ENCODE measurements at places on chromosomes 5 and 9.
A peak's percentile ranks its signal among the peaks of the same experiment; 100 is the strongest.

GRCh38 chr5:40410231-40410861 is 269.4 kb upstream of the PTGER4 start:
- DNase-seq, result peak; percentile 75

- DNase-seq, result no peak
Measured at GRCh38 chr5:112960863-112961504, 15.6 kb upstream of the DCP2 start.

GRCh38 chr9:77944556-77945243 is 86.9 kb downstream of the GNAQ start:
- DNase-seq, result peak; percentile 43

- DNase-seq, result no peak
Measured at GRCh38 chr5:119795768-119796167, 166.4 kb downstream of the FAM170A start.

DNA sequence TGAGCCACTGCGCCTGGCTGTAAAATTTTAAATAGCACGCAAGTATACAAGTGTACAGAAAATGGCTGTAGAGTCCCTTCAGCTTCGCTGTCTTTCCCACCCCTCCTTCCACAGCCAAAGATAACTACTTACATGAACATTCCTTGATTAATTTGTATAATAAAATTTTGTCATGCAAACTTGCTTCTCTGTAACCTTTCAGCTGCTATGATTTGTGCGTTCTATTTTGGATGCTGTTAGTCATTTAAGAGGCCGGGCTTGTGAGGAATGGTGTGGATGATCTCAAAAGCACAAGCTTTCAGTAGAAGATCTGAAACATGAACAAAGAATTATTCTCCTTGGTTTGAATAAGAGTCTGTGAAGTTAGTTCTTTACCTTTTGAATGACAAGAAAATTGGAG is 115.0 kb upstream of the TLE1 start:
- DNase-seq, result no peak

GRCh38 chr9:14031810-14032209 is 282.1 kb downstream of the NFIB start:
- DNase-seq, result no peak

GRCh38 chr5:84634256-84634655 is 249.6 kb upstream of the EDIL3 start:
- no peak for DNase-seq

GRCh38 chr5:53399926-53400697 is 80.3 kb upstream of the FST start:
- DNase-seq, result no peak

DNA sequence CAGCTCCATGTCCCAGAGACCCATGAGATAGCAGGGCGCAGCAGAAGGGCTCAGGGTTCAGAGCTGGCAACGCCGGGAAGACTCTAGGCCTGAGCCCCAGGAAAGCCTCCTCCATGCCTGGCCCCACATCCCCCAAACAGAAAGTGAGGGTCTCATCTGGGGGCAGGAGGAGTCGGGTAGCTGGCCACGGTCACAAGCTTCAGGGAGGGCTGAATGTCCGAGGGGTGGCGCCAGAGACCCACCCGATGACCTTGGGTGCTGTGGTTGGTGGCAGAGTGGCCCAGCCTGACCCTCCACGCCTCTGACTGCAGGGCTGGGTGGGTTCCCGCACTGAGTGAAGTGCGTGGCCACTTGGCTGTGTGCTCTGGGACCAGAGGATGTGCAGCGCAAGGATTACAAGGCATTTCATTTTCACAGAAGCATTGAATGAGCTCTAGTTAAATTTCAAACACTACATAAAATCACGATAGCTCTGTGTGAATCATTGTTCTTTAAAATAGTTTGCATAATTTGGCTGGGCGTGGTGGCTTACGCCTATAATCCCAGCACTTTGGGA is 3.0 kb downstream of the C8G start:
- DNase-seq, result no peak

DNA sequence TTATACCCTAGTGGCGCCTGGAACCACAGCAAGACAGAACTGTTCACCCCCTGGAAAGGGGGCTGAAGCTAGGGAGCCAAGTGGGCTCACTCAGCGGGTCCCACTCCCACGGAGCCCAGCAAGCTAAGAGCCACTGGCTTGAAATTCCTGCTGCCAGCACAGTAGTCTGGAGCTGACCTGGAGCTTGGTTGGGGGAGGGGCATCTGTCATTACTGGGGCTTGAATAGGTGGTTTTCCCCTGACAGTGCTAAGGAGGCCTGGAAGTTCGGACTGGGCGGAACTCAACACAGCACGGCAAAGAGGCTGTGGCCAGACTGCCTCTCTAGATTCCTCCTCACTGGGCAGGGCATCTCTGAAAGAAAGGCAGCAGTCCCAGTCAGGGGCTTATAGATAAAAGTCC is 19.5 kb downstream of the BTNL3 start:
- DNase-seq, result no peak

GRCh38 chr5:136034492-136034891 is 5.7 kb downstream of the TGFBI start:
- DNase-seq, result no peak
